ENCODE measurements at places on chromosomes 5 and 9. TPM values are rescaled to one million over a fixed set of nuclear protein-coding genes. Genes with fewer than 3 reads are reported as not detected.

- H3K36me3 ChIP-seq, result no peaks in the 10 kb centered on the region
- DNase-seq, result no peak
- no peaks in the 10 kb centered on the region for H3K27me3 ChIP-seq
- H3K4me1 ChIP-seq, result no peaks in the 10 kb centered on the region
Observed at GRCh38 chr5:142375944-142376411, 51.2 kb upstream of the SPRY4 start.

GRCh38 chr9:117101008-117101407 lies 313.8 kb downstream of the ASTN2 start:
- H3K4me3 ChIP-seq, result no peak overlapping the region
- DNase-seq, result no peak
- H3K27me3 ChIP-seq, result no peaks in the 10 kb centered on the region
- no peaks in the 10 kb centered on the region for H3K36me3 ChIP-seq

- H3K4me3 ChIP-seq, result no peak overlapping the region
- no peaks in the 10 kb centered on the region for H3K4me1 ChIP-seq
- H3K27me3 ChIP-seq, result no peaks in the 10 kb centered on the region
Observed at GRCh38 chr9:4243877-4244812, 55.7 kb downstream of the GLIS3 start.

DNA sequence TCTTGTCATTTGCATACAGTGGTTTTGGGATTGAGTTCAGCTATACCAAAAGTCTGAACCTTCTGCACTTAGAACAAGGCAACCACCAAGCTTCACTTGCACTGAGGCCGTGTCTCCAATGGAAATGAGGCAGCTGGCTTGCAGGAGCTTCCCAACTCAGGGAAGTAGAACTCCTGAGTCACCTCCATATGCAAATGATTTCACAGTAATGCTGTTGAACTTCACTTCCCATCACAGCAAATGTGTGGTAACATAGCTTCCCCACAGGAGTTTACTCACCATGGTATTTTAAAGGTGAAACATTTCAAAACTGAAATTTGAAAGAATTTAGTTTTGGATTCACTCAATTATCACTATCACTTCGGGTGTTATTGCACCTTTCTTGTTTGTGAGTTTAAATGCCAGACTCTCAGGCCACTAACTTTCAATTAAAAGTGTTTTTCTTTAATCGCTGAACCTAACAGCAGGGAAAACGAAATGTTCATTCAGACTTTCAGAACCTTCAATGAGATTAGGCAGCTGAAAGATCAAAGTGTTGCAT lies 9.0 kb downstream of the CD274 start:
- no peak for DNase-seq
- no peak overlapping the region for H3K4me3 ChIP-seq
- H3K27me3 ChIP-seq, result no peaks in the 10 kb centered on the region
- H3K36me3 ChIP-seq, result no peaks in the 10 kb centered on the region
- no peaks in the 10 kb centered on the region for H3K4me1 ChIP-seq

- H3K4me1 ChIP-seq, result no peaks in the 10 kb centered on the region
- H3K36me3 ChIP-seq, result no peaks in the 10 kb centered on the region
- H3K27me3 ChIP-seq, result no peaks in the 10 kb centered on the region
- H3K4me3 ChIP-seq, result no peak overlapping the region
- no peak overlapping the region for H3K27ac ChIP-seq
Observed at GRCh38 chr5:33649549-33650482, 209.1 kb downstream of the TARS1 start.

- H3K36me3 ChIP-seq, result no peaks in the 10 kb centered on the region
- peaks cover 28% of the 10 kb centered on the region for H3K4me1 ChIP-seq
- H3K27ac ChIP-seq, result peak overlapping the region; percentile 78
- H3K4me3 ChIP-seq, result no peak overlapping the region
Observed at GRCh38 chr5:131393498-131393968, 129.7 kb downstream of the CDC42SE2 start.

GRCh38 chr9:13750061-13750460 lies 470.6 kb upstream of the MPDZ start:
- no peak overlapping the region for H3K4me3 ChIP-seq
- no peaks in the 10 kb centered on the region for H3K4me1 ChIP-seq
- no peaks in the 10 kb centered on the region for H3K27me3 ChIP-seq
- no peak overlapping the region for H3K27ac ChIP-seq

GRCh38 chr9:136544548-136544963 lies 1.3 kb downstream of the NOTCH1 start:
- H3K4me3 ChIP-seq, result peak overlapping the region; percentile 85
- H3K4me1 ChIP-seq, result no peaks in the 10 kb centered on the region
- H3K36me3 ChIP-seq, result peaks cover 5% of the 10 kb centered on the region
- peak overlapping the region; percentile 93 for H3K27ac ChIP-seq
- H3K27me3 ChIP-seq, result no peaks in the 10 kb centered on the region

- H3K27ac ChIP-seq, result no peak overlapping the region
- DNase-seq, result no peak
- H3K4me3 ChIP-seq, result no peak overlapping the region
Observed at GRCh38 chr9:96596601-96597111, 23.0 kb downstream of the CDC14B start.

- no peaks in the 10 kb centered on the region for H3K27me3 ChIP-seq
- DNase-seq, result no peak
- no peaks in the 10 kb centered on the region for H3K4me1 ChIP-seq
- no peak overlapping the region for H3K4me3 ChIP-seq
Observed at GRCh38 chr5:87390576-87391199, 22.0 kb downstream of the CCNH start.

SPATA31A3 gene
- total RNA-seq, result not detected

AIF1L gene
- total RNA-seq, result 1.4 TPM

POU5F2 gene
- 0.29 TPM for total RNA-seq

LMX1B gene
- not detected for total RNA-seq

RUFY1 gene
- 18.6 TPM for total RNA-seq

Data from right lobe of liver (tissue), 6 donors.